ENCODE measurements at places on chromosomes 4 and X.
A peak's percentile ranks its signal among the peaks of the same experiment; 100 is the strongest.

GRCh38 chrX:113522814-113523213, 682.2 kb upstream of the AMOT start:
- DNase-seq = no peak

DNA sequence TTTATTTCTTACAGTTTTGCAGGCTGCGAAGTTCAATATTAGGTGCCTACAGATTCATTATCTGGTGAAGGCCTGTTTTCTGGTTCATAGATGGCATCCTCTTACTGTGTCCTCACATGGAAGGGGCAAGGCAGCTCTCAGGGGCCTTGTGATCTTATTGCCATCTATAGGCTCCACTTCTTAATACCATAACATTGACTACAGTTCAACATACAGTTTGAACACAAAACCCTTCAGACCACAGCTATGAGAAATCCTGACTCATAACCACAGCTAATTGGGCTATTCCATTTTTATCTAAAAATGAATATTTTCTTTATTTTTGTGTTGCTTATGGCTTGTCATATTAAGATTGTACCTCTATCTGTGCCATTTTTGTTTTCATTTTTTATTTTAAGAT, 72.3 kb downstream of the STAG2 start:
- DNase-seq = no peak

GRCh38 chr4:182929296-182929695, 12.1 kb upstream of the DCTD start:
- DNase-seq = peak; percentile 93

DNA sequence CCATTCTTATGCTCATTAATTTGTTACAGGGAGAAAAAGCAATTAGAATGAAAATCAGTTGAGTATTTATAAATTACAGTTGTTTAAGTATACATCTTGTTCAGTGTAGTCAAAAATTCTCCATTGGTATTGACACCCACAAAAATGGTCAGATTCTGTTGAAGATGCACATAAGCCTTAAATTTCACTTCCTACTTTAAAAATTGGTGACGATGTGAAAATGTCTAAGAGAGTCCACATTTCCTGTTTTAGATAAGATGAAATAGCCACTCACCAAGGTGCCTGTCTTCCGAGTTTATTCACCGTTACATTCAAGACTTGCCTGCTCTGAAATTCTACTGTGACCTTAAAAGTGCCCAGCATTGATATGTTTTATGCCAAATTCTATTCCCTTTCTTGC, 93.6 kb downstream of the GPR143 start:
- DNase-seq = no peak

GRCh38 chrX:11097933-11098332, 13.2 kb upstream of the HCCS start:
- no peak for DNase-seq

Data from GM04503 (cell line).